ENCODE measurements at places on chromosomes 11 and 22. TPM values are rescaled to one million over a fixed set of nuclear protein-coding genes. Genes with fewer than 3 reads are reported as not detected.

The HTR3A gene
- total RNA-seq, result not detected

The MRGPRD gene
- total RNA-seq, result not detected

The PLEKHA7 gene
- total RNA-seq, result 4.8 TPM

The ZNF214 gene
- total RNA-seq, result not detected

The LMNTD2 gene
- total RNA-seq, result 8.2 TPM

DNA sequence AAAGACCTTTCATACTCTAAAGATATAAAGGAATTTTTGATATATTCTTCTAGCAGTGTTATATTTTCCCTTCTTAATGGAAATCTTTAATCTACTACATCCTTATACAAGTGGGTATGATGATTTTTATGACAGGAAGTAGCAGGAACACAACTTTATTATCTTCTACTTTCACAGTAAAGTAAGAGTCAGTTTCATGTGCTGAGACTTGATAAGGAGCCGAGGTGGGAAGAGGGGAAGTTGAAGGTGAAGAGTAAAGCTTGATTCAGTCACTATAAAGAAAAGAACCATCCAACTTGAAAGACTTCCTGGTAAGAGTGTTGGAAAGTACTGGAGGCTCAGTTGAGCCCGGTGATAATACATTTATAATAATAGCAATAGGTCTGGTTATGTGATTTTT lies 82.1 kb upstream of the PTH start:
- no peak for DNase-seq
- H3K36me3 ChIP-seq, result no peaks in the 10 kb centered on the region
- H3K4me1 ChIP-seq, result no peaks in the 10 kb centered on the region
- no peak overlapping the region for H3K27ac ChIP-seq
- H3K4me3 ChIP-seq, result no peak overlapping the region

DNA sequence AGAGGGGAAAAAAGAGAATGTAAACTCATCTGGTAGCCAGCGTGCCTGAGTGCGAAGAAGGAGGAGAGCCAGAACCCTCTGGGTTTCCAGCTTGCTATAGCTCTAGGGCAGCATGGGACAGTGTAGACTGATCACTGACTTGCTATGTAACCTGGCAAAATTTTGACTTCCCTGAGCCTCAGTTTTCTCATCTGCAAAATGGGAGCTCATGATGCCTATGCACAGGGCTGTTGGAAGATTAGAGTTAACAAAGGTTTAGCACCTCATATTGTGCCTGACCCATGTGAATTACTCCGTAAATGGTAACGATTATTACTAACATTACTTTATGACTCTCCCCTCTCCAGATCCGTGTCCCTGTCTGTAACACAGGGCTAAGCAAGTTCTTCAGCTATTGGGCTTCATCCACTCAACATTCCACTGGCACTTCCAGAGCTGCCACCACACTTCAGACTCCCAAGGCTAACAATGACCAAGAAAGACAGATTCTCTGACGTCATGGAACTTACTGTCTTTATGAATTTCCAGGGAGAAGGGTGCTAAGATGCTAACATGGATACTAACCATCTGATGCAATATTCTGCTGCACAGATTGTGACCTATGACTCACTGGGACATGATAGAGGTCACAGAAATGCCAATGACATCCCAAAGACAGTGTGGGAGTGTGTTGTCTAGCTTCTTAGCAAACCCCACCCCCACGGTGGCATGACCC lies 195.2 kb downstream of the TRIM29 start:
- no peaks in the 10 kb centered on the region for H3K4me1 ChIP-seq
- no peaks in the 10 kb centered on the region for H3K36me3 ChIP-seq
- H3K27ac ChIP-seq, result no peak overlapping the region
- H3K27me3 ChIP-seq, result no peaks in the 10 kb centered on the region

- H3K4me3 ChIP-seq, result no peak overlapping the region
- no peak for DNase-seq
- peaks cover 2% of the 10 kb centered on the region for H3K36me3 ChIP-seq
- no peaks in the 10 kb centered on the region for H3K4me1 ChIP-seq
- no peaks in the 10 kb centered on the region for H3K27me3 ChIP-seq
Observed at GRCh38 chr11:93484716-93485115, 58.5 kb downstream of the SMCO4 start.

- no peaks in the 10 kb centered on the region for H3K27me3 ChIP-seq
- no peak for DNase-seq
- no peaks in the 10 kb centered on the region for H3K4me1 ChIP-seq
- H3K36me3 ChIP-seq, result no peaks in the 10 kb centered on the region
Observed at GRCh38 chr11:66918741-66919140, 39.4 kb downstream of the PC start.

GRCh38 chr11:11608783-11609232 lies 13.0 kb downstream of the GALNT18 start:
- peaks cover 11% of the 10 kb centered on the region for H3K27me3 ChIP-seq
- H3K36me3 ChIP-seq, result no peaks in the 10 kb centered on the region
- DNase-seq, result no peak
- no peak overlapping the region for H3K4me3 ChIP-seq

DNA sequence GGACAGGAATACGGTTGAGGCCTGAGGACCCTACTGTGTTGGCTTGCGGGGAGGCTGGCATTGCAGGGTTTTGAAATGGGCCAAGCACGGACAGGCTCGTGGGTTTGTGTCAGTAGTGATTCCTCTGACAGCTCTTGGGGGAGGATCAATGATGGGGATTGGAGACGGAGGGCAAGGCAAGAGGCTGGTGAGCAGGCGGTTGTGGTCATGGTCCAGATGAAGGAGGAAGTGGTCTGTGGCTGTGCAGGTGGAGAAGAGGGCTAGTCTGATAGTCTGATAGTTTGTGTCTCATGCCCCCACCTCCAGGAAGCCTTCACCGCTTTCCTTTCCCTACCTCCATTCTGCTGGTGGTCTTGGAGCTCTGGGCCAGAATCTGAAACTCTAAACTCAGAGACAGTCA lies 3.0 kb downstream of the MAFF start:
- H3K4me3 ChIP-seq, result no peak overlapping the region
- peaks cover 37% of the 10 kb centered on the region for H3K4me1 ChIP-seq
- no peaks in the 10 kb centered on the region for H3K36me3 ChIP-seq
- no peak for DNase-seq
- H3K27ac ChIP-seq, result no peak overlapping the region

GRCh38 chr11:118006153-118006534 lies 19.9 kb downstream of the IL10RA start:
- no peak for DNase-seq
